ENCODE measurements at places on chromosomes 16 and 17.

DNA sequence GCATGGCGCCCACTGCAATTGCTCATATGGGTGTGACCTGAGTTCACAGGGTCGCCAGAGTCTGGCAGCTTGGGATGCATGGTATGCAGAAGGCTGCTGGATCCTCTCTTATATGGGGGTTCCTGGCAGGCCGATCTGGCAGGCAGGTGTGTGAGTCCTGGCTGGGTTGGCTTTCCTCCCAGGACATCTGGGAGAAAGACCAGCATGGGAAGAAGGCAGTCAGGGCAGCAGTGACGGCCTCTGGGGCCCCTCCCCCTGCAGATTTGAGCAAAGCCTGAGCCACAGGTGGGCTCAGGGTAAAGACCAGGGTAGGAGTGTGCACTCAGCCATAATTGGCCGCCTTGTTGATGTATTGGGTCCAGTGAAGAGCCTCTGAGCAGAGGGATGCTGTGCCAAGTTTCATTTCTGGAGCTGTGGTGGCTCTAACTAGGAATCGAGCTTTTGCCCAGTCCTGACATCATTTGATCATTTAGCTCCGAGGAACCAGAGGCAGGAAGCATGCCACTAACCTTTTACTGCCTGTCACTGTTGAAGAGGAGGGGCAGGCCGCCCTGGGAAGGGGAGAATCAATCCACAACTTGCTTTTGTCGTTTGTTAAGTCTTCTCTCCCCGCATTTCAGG, 174.3 kb downstream of the CCDC182 start:
- no peak for DNase-seq

DNA sequence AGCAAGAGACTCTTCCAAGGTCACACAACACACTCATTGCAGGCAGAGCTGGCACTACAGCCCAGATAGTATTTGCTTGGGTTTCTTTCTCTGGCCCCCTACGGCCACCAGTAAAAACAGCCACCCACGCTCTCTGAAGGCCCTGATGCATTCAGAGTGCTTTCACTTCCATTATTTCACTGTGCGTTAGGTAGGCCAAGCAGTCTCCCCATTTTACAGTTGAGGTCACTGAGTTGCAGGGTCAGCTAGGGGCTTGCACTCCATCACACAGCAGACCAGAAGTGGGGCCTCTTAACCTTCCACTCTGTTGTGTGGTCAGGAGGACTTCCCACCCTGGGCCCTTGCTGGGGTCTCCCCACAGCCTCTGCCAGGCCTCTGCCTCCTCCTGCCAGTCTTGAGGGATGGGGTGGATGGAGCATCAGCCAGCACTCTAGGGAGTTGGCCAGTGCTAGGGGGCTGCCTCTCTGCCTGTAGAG, 2.5 kb downstream of the TBX21 start:
- no peak for DNase-seq

GRCh38 chr17:65514082-65514481, 47.4 kb downstream of the AXIN2 start:
- no peak for DNase-seq

DNA sequence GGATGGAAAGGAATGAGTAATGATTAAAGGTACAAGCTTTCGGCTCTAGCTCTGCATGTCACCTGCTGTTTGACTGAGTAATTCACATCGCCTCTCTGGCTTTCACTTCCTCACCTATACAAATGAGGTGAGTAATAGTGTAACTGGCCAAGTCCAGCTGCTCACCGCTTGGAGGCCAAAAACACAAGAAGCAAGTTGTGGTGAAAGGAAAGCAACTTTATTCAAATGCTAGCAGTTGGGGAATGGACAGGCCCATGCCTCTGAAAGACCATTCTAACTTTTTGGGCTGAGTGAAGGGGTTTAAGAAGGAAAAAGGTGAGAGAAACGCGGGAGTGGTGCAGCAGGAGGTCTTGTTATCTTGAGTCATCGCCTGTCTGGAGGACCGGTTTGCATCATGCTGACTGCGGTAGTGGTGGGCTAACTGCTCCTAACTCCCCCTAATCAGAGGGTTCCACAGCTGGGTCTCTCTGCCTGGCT, 45.7 kb upstream of the CSNK2A2 start:
- no peak for DNase-seq

DNA sequence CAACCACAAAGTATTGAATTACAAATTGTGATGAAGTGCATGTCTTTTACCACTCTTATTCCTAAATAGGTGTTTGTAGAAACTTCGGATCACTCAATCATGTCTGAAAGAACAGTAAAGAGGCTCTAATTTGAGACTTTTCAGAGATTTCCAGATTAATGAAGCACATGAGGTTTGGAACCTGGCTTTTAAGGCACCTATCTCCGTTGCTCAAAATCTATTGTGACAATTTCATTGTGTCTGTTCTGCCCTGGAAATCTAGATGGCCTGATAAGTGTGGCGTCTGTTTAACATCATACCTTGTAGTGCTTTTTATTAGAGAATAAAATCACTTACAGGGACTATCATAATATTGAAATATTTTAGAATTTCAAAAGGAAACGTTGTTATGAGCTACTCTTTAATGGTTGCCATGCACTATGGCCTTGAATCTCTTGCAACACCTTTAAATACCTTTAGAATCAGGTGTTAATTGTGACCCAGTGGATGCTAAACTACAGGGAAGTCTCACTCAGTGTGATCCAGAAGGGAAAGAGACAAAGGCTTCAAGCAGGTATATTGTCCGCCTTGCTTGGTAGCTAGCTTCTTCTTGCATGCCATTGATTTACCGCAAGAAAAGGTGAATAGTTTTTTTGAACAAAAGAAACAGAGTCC, 210.3 kb downstream of the CNTNAP4 start:
- DNase-seq: no peak

- DNase-seq: no peak
Observed at GRCh38 chr16:10852286-10852685, 24.7 kb upstream of the CIITA start.

DNA sequence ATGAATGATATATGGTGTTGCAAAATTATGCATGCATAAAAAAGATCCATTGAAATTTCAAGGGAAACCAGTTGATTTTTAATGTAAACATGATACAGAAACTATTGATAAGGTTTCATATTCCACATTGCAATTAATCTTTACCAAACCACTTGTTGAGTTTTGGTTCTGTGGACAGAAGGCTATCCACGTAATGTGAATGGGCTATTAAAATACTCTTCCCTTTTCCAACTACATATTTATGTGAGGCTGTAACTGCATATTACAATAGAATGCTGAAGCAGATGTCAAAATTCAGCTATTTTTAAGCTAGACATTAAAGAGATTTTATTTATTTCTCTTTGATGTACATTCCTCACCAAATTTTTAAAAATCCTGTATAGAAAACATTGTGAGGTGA, 33.7 kb upstream of the VPS4A start:
- DNase-seq: no peak

- no peak for DNase-seq
Observed at GRCh38 chr17:58403311-58403710, 14.0 kb downstream of the RNF43 start.

GRCh38 chr17:79148584-79148983, 74.0 kb downstream of the ENGASE start:
- no peak for DNase-seq

DNA sequence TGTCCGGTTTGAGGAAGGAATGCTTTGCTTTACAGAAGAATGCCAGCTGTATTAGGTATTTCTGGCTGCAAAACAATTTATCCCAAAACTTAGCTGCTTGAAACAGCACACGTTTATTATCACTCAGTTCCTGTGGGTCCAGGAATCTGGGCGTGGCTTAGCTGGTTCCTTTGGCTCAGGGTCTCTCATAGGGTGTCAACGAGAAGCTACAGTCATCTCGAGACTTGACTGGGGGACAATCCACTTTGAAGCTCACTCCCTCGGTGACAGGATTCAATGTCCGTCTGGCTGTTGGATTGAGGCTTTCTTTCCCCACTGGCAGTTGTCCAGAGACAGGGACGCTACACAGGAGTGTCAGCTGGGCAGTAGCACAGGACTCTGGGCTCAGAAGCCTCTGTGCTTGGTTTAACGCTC, 9.6 kb upstream of the RHBDF2 start:
- DNase-seq: no peak

- peak; percentile 6 for DNase-seq
Observed at GRCh38 chr17:4658478-4659305, 17.2 kb upstream of the ALOX15 start.

GRCh38 chr17:30472238-30472890, 4.8 kb upstream of the GOSR1 start:
- DNase-seq: no peak

- DNase-seq: no peak
Observed at GRCh38 chr17:60910415-60910814, 232.8 kb downstream of the BCAS3 start.
